Skeletal muscle cell (primary cell): ENCODE measurements at places on chromosomes 5 and 9.
A peak's percentile ranks its signal among the peaks of the same experiment; 100 is the strongest.

DNA sequence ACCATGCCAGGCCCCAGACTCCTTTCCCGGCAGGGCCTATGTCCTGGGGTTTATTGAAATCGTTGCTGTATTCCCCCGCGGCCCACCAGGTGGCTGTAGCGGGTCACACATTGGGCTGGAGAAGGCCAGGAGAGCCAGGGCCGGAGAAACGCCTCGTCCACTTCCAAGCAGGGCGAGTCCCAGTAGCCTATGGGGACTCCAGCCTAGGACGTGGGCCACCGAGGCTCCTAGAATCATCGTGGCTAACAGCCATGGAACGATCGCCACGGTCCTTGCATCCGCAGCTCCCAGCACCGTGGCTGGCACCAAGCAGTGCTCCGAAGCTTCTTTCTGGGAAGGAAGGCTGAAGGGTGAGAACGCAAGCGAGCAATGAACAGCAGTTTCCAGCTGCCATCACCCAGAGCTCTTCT is 87.7 kb downstream of the ENTREP1 start:
- peak; percentile 6 for DNase-seq

- DNase-seq, result no peak
Measured at GRCh38 chr9:88994469-88995199, 3.4 kb downstream of the S1PR3 start.

DNA sequence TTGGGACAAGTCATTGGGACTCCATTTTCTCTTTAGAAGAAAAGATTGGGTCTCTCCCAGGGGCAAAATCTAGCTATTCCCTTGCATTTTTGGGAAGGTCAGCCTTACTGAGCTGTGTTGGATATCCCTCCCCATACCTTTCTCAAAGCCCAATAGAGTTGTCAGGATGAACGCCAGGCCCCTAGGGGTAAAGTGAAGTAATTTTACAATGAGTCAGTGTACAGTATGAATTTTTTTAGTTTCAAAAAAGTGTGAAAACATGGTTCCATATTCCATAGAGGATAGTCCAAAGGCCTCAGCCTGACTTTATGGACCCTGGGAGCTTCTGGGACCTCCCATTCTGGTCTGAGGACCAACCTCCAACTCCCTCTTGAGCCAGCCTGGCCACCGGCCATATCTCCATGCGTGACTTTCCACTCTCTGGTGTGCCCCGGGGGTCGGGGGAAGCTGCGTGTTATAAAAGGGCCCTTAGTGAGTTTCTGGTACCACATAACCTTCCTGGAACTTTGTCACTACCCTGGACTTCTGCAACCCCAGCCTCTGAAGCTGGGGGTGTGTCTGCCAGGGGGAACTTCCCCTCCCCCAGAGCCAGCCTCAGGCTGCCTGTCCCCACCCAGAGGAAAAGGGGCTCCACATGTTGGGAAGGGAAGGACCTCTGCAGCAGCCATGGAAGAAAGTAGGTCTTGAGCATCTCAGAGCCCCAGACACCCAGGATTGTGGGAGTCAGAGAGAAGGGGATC is 52.4 kb upstream of the SYNPO start:
- no peak for DNase-seq

DNA sequence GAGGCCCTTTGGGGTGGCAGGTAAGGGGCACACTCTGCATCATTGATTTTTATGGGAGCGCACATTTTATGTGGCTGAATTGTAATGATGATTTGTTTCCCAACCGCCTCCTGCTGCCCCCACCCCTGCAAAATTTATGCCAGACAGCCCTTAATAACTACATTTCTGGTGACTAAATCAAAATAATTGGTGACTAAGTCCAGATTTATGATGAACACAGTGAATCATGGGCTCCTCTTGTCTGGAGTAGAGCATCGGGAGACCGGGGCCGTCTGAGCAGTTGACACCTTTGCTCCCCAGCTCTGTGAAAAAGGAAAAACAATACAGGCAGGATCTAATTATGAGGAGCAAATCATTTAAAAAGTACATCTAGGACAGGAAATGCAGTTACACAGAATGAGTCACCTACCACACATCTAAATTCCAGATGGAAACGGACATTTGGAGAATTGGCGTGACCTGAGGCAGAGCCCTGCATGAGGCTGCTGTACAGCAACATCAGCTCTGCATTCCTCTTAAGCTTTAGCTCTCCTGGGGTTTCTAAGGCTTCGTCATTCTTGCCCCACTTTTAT is 58.9 kb downstream of the DOCK2 start:
- DNase-seq, result peak; percentile 99

DNA sequence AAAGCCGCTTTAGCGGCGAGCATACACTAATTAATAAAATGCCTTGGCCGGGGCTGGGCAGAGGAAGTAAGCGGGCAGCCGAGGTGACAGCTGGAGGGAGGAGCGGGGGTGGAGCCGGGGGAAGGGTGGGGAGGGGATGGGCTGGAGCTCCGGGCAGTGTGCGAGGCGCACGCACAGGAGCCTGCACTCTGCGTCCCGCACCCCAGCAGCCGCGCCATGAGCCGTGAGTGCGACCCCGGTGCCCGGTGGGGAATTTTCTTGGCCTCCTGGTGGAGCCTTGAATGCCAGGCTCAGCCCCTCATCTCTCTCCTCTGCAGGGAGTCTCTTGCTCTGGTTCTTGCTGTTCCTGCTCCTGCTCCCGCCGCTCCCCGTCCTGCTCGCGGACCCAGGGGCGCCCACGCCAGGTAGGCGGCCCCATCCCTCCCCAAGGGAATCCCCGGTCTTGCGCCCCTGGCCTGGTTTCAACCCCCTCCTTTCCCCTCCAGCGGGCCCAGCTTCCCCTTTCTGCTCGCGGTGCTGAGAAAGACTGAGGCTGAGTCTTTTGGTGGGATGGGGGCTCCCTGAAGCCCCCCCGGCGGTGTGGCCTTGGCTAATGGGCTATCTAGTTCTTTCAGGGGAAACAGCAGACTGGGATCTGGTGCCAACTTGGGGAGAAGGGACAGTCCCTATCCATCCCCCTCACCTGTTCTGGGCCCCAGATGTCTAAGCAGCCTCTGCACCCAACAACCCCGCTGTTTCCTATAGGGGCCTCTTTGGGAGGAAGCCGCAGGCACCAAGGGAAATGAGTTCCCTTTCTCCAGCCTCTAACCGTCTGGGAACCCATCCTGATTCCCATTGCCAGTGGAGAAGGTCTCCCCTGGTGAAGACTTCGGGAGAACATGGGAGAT is at the start of gene PTGS1:
PTGS1 (plus strand) TSS at position 156 of the 887 bp plus-strand sequence; CDS start at position 217, 61 bp downstream.
- no peak for DNase-seq

GRCh38 chr9:129558551-129559505 is 62.1 kb downstream of the C9orf50 start:
- no peak for DNase-seq

DNA sequence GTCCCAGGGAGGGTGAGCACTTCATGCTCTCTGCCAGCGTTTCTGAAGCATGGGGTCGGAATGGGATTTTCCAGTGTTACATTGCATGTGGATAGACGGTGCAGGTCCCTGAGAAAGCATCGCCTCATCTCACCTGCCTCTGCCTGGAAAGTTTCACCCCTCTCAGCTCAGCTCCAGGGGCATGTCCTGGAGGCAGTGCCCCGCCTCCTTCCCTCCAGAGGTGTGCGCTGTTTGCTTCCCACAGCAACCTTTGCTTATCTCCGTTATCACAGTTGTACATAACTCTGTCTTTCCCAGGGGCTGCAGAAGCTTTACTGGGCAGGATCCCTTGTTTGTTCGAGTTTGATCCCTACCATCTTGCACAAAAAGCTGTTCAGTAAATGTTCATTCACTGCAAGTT is 10.7 kb upstream of the CREBRF start:
- no peak for DNase-seq

DNA sequence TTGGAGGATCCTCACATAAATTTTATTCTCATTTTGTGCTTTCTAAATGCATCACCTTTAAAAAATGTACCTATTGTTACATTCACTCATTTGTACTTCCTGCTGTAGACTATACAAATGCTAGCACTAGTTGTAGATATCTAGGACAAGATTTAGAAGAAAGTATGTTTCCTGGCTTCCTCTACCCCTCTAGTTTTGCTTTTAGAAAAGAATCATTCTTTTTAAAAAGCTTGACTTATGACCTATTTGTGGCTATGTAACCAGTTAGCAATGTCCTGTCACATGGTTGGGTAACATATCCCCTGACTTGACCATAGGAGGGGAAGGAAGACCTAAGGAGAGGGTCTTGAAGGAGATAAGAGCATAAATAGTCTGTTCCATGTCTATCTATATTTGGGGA is 13.3 kb downstream of the CAMK4 start:
- DNase-seq, result no peak

DNA sequence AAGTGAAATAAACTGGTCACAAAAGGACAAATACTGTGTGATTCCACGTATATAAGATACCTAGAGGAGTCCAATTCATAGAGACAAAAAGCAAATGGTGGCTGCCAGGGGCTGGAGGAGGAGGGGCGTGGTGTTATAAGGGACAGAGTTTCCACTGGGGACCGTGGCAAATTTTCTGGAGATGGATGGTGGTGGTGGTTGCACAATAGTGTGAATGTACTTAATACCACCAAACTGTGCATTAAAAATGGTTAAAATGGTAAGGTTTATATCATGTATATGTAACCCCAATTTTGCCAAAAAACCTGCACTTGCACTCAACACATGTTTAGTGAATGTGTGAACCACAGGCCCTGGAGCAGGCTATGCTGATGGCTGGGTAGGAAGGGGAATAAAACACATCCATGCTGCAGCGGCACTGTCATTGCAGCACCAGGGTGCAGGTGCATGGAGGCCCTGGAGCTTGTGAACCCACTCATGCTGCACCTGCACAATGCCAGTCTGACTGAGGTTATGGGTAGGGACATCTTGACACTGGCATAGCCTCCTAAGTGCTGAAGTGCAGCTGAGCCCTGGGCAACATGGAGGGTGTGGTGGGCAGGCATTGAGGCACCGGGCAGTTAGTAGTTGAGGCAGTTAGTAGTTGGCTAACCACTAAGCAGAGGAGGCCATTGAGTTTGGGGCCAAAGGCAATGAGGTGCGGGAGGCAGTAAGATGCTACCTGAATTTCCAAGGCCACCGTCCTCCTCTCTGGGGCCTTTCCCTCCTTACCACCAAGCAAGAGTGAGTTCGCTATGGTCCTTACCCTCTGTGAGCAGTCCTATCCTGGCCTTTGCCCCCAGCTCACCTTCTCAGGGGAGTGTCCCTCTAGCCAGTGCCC is 3.5 kb upstream of the PHF2 start:
- no peak for DNase-seq

DNA sequence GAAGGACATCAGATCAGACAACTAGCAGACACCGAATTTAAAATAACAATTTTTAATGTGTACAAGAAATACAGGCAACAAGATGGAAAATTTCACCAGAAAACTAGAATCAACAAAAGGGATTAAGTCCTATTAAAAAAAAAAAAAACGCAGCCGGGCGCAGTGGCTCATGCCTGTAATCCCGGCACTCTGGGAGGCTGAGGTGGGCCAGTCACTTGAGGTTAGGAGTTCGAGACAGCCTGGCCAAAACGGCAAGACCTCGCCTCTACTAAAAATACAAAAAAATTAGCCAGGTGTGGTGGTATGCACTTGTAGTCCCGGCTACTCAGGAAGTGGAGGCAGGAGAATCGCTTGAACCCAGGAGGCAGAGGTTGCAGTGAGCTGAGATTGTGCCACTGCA is 64.3 kb upstream of the UBAC1 start:
- no peak for DNase-seq

GRCh38 chr5:132673939-132674630 is at the start of gene IL4:
Gene IL4 (plus strand): TSS chr5:132673989. CDS start chr5:132674051, 62 bp downstream.
- DNase-seq, result no peak

- DNase-seq, result no peak
Measured at GRCh38 chr9:133130685-133131244, 9.7 kb upstream of the RALGDS start.

DNA sequence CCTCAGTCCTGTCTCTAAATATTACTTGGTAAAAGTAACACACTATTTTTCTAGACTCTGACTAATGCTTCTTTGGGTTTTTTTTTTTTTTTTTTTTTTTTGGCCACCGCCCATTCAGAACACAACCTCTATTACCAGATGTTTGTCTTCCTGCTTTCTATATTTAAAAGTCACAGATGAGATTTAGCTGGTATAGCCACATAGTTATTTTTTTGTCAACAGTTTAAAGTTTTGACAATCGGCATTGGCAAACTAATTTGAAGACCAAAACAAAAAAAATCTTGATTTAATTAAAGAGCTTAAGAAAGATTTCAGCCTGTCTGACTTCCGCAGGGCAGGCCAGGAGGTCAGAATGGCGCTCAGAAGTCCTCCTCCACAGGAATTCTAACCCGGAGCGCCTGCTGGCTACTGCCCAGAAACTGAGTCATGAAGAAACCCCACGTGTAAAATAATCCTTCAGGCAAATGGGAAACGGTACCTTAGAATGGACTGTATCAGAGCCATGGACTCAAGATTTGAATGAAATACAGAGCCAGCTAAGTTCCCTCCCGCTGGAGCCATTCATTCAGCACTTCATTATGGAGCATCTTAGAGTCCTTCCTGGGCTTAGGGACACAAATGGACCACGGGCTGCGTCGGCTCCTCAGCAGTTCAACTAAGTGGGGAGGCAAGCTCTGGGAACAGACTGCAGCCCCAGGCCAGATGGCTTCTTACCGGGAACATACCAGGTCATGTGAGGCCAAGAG is 55.6 kb downstream of the PTPDC1 start:
- peak; percentile 92 for DNase-seq

GRCh38 chr9:134134949-134135342 is 936 bp upstream of the WDR5 start:
- DNase-seq, result no peak

DNA sequence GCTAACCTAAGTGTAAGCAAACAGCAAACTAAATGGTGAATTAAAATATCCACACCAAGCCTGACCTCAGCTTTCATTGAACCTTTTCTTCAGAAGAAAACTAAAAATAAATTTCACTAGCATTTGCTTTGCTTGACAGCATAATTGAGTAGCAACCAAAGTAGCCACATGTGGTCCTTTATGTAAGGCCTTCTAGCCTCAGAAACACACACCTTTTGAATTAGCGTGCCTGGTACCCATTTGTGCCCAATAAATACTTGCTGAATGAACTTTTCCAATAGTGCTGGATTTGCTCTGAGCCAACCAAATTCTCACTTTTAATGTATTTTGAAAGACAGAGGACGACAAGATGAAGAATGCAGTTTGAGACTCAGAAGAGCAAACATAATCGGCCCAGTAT is 2.1 kb upstream of the NIPBL start:
- no peak for DNase-seq

GRCh38 chr5:72541501-72542225 is 34.5 kb upstream of the ZNF366 start:
- no peak for DNase-seq

- no peak for DNase-seq
Measured at GRCh38 chr9:13002740-13003139, 227.9 kb downstream of the LURAP1L start.

GRCh38 chr9:136629001-136629878 is 33.5 kb upstream of the EGFL7 start:
- no peak for DNase-seq

DNA sequence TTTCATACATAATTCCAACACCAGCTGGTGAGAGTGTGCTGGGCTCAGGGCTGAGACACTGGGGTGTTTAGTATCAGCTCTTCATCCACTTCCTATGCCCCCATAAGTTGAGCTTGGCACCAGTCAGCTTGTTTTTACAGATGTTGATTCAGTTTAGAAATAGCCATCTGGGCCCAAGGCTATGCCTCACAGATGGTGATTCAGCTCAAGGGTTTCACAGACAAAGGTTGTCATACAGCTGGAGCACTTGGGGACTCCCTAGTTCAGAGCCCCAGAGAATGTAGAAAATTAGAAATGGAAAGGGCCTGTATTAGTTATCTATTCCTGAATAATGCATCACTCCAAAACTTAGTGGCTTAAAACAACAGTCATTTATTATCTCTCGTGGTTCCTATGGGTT is 10.3 kb upstream of the CRHBP start:
- DNase-seq, result peak; percentile 46
